M059J (cell line): ENCODE measurements at places on chromosomes 2 and 18.

DNA sequence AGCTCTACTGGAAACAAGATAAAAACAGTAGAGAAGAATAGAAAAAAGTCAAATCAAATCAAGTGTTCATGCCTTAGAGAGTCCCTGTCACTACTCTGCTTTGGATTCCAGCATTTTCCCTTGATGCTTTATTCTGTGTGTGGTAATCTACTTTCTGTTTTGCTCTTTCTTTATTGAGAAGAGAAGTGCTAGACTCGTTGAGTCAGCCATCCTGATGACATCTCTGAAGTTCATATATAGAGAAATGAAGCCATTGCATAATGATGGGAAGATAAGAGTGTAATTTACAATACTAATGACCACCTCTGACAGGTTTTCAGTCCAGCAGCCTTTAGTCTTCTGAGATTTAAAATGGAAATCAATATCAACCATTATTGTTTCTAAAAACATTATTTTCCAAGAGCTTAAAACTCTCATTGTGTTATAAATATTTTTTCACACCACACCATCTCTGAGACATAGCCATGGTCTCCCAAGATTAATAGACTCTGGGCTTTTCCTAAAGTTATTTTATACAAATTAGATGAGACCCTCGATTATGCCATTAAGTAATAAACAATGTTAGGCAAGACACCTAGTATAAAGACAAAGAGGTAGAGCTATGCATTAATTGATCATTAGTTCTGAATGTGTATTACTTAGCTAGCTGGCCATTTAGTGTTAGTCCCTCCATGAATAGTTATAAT lies 679.0 kb upstream of the ACVR2A start:
- no peak for DNase-seq

GRCh38 chr2:25050128-25050527 lies 8.3 kb downstream of the EFR3B start:
- no peak for DNase-seq

- no peak for DNase-seq
Measured at GRCh38 chr2:60556576-60557485, 3.4 kb upstream of the BCL11A start.

- no peak for DNase-seq
Measured at GRCh38 chr2:96913398-96914202, 43.7 kb upstream of the SEMA4C start.

GRCh38 chr2:206989311-206989710 lies 50.0 kb downstream of the CPO start:
- peak; percentile 26 for DNase-seq

- peak; percentile 60 for DNase-seq
Measured at GRCh38 chr18:61972389-61973264, 79.8 kb upstream of the RNF152 start.

DNA sequence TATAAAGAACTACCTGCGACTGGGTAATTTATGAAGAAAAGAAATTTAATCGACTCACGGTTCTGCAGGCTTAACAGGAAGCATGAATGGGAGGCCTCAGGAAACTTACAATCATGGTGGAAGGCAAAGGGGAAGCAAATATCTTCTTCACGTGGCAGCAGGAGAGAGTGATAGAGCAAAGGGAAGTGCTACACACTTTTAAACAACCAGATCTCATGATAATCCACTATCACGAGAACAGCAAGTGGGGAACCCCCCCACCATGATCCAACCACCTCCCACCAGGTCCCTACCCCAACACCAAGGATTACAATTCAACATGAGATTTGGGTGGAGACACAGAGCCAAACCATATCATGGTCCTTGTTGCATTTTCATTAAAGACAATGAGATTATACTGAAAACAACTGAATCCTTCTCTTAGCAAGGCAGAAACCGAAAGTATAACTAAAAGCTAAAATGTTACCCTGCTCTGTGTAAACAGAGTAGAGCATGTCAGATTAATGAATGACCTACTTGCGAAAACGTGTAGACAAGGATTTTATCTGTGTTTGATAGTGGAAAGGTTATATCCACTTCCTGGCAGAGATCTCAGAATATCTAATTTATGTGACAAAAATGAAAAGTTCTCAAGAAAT lies 60.1 kb upstream of the RBBP8 start:
- no peak for DNase-seq

GRCh38 chr2:7777668-7778067 lies 860.5 kb downstream of the RNF144A start:
- DNase-seq: no peak
